ENCODE measurements at places on chromosomes 7 and 10.

GRCh38 chr7:2953588-2954407 lies 89.9 kb downstream of the CARD11 start:
- DNase-seq, result no peak

DNA sequence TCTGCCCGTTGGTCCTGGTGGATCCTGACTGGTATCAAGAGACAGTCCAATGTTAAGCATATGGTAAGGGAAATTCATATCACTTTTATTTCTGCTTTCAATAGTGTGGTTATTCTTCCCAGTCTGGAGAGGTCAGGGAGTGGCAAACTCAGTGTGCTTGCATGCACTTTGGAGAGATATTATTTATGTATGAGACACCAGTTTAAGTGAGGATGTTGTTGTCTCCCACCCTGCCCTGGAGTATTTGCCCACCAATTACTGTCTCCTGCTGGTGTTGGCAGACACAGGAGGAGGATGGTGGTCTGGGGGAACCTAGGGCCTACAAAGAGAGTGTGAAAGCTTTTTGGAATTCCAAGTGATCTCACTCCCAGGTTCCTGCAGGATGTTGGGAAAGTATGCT lies 59.7 kb downstream of the OR13A1 start:
- DNase-seq, result no peak

GRCh38 chr7:54556121-54556520 lies 13.9 kb downstream of the VSTM2A start:
- no peak for DNase-seq

DNA sequence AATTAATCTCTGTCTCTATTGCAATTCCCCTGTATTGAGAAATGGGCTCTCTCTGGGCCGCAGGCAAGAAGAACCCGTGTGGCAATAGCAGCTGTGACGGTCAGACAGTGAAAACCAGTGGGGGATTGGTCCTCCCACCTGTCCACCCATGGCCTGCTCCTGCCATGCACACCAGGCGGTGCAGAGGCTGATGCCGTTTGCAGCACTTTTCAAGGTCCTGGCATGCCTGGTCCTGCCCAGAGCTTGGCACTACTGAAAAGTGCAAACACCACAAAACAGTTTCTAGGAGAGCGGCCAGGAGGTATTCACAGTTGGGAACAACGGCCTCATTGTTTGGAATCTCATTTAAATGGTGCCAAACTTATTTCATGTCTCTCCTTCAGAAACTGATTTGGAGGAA lies 41.5 kb downstream of the PSPH start:
- DNase-seq, result no peak

All from stimulated activated CD4-positive, alpha-beta T cell treated with anti-CD3 and anti-CD28 coated beads, Interleukin-2, amount 100 ng/mL, for 24 hours (primary cell).